ENCODE measurements at places on chromosomes 1 and 21. TPM values are rescaled to one million over a fixed set of nuclear protein-coding genes. Genes with fewer than 3 reads are reported as not detected.

The BMP8B gene
- 0.48 TPM for total RNA-seq

The FAM151A gene
- 0.33 TPM for total RNA-seq

The S100A7 gene
- total RNA-seq = not detected

The C1orf56 gene
- total RNA-seq = 4.6 TPM

The HNRNPR gene
- 109 TPM for total RNA-seq

The SPRR2F gene
- total RNA-seq = not detected

The REN gene
- total RNA-seq = not detected

The RGS4 gene
- total RNA-seq = 2.0 TPM

The BTBD8 gene
- 7.2 TPM for total RNA-seq

The LPAR3 gene
- 3.7 TPM for total RNA-seq

The ASCL5 gene
- total RNA-seq = not detected

The IL12RB2 gene
- total RNA-seq = 5.1 TPM

The S100A8 gene
- 13.1 TPM for total RNA-seq

The PGLYRP4 gene
- total RNA-seq = not detected

Data from breast epithelium (tissue), 4 donors.